ENCODE measurements at places on chromosomes 1 and 21.

DNA sequence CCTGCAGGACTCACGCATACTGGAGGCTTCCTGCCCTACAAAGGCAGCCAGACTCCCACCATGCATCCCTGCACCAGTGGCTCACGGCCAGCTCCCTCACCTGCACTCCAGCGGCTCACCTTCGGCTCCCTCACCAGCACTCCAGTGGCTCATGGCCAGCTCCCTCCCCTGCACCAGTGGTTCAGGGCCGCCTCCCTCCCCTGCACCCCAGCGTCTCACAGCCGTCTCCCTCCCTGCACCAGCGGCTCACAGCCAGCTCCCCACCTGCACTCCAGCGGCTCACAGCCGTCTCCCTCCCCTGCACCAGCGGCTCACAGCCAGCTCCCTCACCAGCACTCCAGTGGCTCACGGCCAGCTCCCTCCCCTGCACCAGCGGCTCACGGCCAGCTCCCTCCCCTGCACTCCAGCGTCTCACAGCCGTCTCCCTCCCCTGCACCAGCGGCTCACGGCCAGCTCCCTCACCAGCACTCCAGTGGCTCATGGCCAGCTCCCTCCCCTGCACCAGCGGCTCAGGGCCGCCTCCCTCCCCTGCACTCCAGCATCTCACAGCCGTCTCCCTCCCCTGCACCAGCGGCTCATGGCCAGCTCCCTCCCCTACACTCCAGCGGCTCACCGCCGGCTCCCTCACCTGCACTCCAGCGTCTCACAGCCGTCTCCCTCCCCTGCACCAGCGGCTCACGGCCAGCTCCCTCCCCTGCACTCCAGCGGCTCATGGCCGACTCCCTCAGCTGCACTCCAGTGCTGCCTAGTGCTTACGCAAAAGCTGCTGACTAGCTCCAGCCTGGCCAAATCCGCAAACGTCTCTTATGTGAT lies 324.5 kb downstream of the NPHP4 start:
- no peak for DNase-seq

GRCh38 chr21:42593007-42593814 lies 60.2 kb upstream of the PDE9A start:
- peak; percentile 49 for DNase-seq

GRCh38 chr1:47223174-47223920 lies 8.7 kb downstream of the TAL1 start:
- DNase-seq: no peak

- DNase-seq: no peak
Measured at GRCh38 chr1:170290991-170291390, 145.2 kb downstream of the NTMT2 start.

GRCh38 chr1:41486371-41487125 lies 2.1 kb upstream of the EDN2 start:
- no peak for DNase-seq

DNA sequence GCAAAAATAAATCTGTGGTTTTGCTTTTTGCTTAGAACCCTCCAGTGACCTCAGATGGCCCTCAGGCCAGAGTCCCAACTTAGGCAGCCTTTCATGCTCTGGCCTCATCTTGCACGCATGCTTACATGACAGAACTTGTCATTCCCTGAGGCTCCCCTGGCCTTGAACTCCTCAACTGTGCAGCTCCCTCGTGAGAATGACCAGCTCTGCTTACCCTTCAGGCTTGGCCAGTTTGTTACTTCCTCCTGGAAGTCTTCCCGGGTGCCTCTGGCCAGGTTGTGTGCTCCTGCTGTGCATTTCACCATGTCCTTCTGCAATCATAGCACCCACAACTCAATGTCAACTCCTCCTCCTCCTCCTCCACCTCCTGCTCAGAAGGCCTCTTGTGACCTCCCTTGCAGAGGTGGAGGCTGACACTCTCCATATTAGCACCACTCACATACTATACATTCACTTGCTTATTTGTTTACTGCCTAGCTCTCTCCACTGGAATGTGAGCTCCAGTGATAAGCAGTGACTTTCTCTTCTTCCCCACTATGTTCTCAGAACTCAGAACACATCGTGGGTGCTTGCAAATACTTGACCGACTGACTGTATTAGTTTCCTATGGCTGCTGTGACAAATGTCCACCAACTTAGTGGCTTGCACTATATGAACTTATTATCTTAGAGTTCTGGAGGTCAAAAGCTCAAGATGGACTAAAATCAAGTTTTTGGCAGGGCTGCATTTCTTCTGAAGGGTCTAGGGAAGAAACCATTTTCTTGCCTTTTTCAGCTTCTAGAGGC lies 41.9 kb downstream of the RCSD1 start:
- no peak for DNase-seq

GRCh38 chr1:7372477-7373120 lies 398.5 kb upstream of the VAMP3 start:
- DNase-seq: no peak

DNA sequence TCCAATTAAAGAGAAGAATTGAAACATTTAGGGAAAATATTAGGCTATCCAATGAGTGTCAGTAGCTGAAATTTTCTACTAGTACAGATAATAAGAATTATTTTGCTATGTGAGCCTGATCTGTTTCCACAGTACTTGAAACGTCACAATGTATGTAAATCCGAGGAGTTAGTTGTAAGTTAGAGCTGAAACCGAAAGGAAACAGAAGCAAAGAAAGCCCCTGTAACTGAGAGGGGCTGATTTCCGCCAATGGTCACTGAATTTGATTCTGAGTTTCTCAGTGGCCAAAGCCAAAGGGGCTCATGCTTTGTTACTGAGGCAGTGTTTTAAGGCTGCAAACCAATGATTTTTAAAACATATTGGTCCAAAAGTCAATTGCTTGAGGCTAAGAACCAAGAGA lies 168.3 kb upstream of the DUSP10 start:
- DNase-seq: no peak

DNA sequence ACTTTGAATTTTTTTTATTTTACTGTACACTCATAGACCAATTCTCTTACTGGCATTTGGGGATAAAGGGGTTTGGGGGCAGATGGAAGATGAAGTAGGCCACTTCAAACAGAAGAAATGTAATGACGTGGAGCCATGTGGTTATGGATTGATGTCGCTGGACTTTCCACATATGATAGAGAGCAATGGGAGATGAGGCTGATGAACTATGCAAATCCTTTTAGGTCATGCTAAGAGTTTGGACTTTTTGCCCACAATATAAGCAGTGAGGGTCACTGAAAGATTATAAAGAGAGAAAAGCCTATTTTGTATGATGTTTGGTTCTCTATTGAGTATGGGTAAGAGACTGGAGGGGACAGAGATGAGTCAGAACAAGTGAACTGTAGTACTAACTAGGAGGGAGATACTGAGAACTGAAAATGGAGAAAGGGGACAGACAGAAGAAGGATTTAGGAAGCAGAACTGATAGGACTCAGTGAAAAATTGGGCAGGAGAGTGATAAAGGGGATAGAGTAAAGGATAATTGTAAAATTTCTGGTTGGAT lies 9.2 kb downstream of the C1orf21 start:
- DNase-seq: no peak

DNA sequence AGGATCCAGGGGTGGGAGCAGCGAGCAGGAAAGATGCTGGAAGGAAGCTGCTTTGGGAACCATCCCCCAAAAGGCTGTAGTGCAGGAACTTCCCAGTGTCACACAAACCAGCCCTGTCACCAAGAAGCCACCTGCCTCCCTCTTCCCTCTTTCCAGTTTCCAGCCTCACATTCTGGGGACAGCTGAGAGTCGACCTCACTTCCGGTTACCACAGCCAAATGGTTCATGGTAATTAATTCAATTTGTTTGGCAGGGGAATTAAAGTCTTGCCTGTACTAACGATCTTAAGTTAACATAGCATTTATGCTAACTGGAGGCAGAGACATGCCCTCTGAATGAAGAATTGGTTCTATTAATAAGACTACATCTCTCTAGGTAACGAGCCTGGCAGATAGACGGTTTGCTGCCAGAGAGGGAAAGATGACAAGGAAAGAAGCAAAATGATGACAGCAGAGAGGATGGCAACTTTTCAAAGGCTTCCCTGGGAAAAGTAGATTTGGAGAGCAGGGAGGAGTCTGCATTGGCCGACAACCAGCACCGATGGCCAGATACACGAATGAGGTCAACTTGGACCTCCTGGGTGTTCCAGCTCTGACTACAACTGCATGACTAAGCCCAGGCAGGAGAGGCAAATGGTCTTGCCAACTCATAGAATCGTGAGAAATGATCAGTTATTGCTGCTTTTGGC lies 64.1 kb downstream of the TMCO4 start:
- no peak for DNase-seq
